GM18507 (cell line): ENCODE measurements at places on chromosomes 4 and X.
A peak's percentile ranks its signal among the peaks of the same experiment; 100 is the strongest.

DNA sequence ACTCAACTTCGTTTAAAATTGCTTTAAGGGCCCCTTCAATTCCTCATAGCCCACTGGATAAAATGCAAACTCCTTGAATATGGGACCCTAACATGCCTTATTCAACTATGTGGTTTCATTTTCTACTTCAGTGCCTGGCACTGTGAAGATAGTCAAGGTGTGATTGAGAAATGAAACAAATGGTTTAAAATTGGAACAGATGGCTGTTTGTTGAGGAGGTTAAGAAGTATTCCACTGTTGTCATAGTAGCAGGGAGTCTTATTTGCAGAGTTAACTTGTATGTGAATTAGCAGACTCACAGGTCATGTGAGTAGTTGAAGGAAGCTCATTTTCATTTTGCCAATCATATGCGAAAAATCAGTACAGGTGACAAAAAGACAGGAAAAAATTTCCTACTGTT is 593.3 kb downstream of the KCTD8 start:
- DNase-seq: no peak

DNA sequence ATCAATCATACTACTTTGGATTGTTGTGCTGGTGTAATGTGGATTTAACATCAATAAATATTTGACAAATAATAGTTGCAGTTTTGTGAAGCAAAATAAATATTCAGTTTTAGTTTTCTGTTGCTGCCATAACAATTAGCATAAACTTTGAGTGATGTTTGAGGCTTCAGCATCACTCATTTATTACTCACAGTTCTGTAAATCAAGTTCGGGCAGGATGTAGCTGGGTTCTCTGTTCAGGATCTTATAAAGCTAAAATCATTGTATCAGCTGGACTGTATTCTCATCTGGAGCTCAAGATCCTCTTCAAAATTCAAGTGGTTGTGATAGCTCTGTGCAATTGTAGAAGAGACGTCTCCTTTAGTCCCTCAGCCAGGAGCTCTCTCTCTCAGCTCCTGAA is 81.7 kb downstream of the CBR4 start:
- no peak for DNase-seq

DNA sequence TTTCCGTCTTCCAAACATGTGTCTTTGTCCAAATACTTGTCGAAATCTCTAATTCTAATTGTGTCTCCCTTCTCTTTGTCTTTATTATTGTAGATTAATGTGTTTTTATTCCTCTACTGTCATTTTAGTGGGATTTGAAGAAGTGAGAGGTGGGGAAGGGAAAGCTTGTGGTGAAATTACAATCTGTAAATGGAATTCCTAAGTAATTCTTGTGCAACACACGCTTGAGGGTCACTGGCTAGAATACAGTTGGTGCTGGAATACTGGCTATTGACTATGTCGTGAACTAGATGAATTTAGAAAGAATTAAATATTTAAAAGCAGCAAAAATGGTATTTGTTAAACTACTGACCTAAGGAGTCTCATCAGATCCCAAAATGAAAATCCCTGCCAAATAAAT is 10.7 kb upstream of the FNIP2 start:
- DNase-seq: no peak

GRCh38 chrX:2398064-2398656 is 102.6 kb downstream of the DHRSX start:
- DNase-seq: no peak

GRCh38 chrX:29348288-29348687 is 761.0 kb downstream of the IL1RAPL1 start:
- DNase-seq: no peak

GRCh38 chrX:44871114-44871645 is 1.8 kb upstream of the KDM6A start:
- DNase-seq: no peak

GRCh38 chr4:2219233-2219760 is 22.6 kb downstream of the HAUS3 start:
- no peak for DNase-seq

GRCh38 chr4:138181287-138181686 is 60.9 kb downstream of the SLC7A11 start:
- no peak for DNase-seq

GRCh38 chrX:72041176-72041575 is 90.5 kb downstream of the RTL5 start:
- no peak for DNase-seq

DNA sequence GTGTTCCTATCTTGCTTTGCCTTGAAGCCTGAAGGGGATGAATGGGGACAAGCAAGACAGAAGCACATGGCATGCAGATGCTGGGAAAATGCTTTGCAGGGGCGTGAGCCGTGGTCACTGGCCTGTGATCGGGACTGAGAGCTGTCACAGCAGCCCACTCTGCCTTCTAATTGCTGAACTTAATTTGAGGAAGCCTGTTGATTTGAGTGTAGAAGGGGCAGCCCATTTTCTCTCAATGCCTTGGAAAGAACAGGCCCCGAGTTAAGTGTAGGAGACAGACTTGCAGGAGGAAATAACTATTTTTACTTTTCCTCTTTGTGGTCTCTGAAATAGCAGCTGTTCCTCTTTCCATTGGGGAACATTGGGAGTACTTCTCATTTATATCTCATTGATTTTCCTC is 26.1 kb upstream of the TBC1D1 start:
- no peak for DNase-seq

- DNase-seq: no peak
These were observed 25.5 kb upstream of the FGF5 start for GRCh38 chr4:80240976-80241375.

DNA sequence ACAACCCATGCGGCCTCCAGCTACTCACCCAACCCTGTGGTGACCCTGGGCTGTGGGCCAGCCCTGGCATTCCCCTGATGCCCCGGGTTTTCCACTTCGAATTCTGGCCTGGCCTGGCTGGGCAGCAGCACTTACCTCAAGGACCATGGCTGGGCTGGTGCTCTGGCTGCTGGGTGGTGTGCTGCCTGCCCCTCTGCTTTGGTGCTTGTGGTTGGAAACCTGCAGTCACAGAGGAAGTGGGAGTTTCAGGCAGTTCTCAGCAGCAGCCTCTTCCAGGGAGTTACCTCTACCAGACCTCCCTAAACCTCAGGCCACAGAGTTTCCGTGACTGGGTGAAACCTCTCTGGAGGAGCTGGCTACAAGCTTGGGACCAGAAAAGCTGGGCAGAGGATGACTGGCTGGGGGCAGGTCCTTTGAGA is at the start of gene CXCR3:
Gene CXCR3, minus strand, starts transcription at position 209 of the 419 bp plus-strand sequence. Its CDS starts 62 bp downstream, at position 147.
- DNase-seq: no peak

DNA sequence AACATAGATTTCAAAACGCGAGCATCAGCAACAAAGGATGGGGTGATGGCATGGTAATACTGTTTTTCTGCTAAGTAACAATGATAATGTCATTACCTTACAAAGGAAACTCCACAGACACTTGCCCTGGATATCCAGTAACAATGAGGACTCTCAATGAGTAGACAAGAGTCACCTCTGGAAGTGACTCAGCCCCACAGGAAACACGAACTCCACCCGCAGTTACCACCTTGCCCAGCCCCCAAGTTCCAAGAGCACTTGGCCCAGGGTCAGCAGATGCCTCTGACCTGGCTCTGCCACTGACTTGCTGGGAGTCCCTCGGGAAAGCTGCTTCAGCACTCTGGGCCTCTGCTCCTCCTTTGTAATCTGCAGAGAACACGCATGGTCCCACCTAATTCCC is 110.3 kb upstream of the MAP3K15 start:
- no peak for DNase-seq

GRCh38 chrX:70001269-70001668 is 48.5 kb downstream of the AWAT2 start:
- no peak for DNase-seq

GRCh38 chr4:1355378-1355777 is 8.4 kb downstream of the UVSSA start:
- no peak for DNase-seq

DNA sequence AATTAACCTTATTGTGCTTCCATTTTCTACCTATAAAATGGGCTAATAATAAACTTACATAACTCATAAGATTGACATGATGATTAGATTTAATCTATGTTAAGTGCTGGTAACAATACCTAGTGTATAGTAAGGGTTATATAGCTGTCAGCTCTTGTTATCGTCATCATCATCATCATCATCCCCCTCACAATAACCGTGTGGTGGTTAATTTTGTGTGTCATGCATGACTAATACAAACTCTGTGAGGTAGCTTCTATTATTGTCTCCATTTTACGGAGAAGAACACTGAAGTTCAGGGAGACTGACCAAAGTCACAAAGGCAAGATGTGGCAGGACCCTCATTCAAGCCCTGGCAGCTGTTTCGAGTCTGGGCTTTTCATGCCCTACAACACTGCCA is 211.3 kb downstream of the PALLD start:
- no peak for DNase-seq

DNA sequence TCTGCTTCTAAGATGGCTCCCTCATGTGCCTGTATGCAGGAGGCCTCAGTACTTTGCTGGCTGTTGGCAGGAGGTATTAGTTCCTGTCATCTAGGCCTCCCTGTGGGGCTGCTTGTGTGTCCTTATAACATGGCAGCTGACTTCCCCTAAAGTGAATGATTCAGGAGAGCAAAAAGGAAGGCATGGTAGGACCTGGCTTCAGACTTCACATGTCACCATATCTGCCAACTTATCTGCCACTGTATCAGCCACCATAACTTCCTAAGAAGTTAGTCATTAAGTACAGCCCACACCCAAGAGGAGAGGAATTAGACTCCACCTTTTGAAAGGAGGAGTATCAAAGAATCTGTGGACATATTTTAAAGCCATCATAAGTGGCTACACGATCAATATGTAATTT is 122.5 kb downstream of the UCHL1 start:
- no peak for DNase-seq

GRCh38 chr4:162408309-162408708 is 244.5 kb upstream of the FSTL5 start:
- no peak for DNase-seq

- DNase-seq: no peak
These were observed 186.4 kb downstream of the DCTD start for GRCh38 chr4:182730791-182731190.

GRCh38 chr4:131430302-131430701 is 1718.8 kb upstream of the PCDH10 start:
- DNase-seq: no peak

GRCh38 chr4:86730310-86730709 is 118.9 kb downstream of the SLC10A6 start:
- DNase-seq: no peak

- no peak for DNase-seq
These were observed 2.1 kb downstream of the BRWD3 start for GRCh38 chrX:80807606-80807991.

GRCh38 chrX:45806410-45807121 is 605.9 kb upstream of the DIPK2B start:
- peak; percentile 3 for DNase-seq

DNA sequence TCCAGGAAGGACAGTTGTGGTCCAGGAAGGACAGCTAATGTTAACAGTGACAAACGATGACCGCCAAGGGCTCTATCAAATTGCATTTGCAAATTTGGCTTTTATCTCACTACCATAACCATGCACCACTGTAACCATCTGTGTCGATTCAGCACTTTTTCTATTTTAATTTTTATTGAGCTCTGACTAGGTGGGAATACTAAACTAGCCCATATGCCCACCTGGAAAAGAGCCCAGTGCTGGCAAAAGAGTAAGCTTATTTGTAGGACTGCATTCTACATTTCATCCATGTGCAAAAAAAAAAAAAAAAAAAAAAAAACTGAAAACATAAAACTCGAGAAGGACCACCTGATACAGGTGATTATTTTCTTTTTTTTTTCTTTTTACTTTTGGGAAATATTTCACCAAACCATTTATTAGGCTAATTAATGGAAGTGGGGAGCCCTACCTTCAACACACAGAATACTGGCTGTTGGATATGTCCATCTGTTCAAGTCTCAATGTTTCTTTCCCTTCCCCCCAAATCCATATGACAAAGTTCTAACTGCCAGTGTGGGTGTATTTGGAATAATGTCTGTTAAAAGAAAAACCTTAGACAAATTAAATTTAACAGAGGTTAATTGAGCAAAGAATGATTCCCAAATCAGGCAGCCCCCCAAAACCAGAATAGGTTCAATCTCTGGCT is 99.5 kb upstream of the MXRA5 start:
- no peak for DNase-seq

DNA sequence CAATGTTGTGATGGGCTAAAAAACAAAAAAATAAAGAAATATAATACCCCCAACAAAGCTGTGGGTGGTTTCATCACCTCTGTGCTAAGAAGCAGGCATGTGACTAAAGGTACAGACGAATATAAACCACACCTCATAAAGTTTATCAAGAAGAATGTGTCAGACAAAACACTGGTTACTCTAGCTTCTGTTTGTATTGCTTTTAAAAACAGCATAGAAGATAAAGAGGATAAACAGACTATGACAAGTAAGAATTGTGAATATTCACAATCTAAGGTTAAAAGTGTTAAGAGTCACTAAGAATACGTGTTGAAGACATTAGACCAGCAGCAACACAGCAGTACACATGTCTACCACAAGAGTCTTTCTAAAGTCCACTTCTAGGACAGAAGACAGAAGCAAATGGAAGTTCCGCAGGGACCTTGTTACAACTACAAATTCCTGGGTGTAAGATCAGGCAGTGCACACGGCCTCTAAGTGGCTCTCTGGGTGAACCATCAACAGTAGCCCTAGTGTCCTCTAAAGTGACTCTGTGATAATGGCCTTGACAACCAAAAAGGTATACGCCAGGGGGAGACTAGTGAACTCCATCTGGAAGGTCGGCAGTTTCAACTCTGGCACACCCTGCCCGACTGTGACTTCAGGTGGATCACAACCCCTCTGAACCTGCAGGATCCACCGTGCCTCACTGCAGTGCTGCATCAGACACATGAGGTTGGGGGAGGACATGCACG is 8.3 kb upstream of the FGFBP2 start:
- DNase-seq: no peak

GRCh38 chr4:113276464-113277170 is 227.2 kb downstream of the ANK2 start:
- DNase-seq: no peak

DNA sequence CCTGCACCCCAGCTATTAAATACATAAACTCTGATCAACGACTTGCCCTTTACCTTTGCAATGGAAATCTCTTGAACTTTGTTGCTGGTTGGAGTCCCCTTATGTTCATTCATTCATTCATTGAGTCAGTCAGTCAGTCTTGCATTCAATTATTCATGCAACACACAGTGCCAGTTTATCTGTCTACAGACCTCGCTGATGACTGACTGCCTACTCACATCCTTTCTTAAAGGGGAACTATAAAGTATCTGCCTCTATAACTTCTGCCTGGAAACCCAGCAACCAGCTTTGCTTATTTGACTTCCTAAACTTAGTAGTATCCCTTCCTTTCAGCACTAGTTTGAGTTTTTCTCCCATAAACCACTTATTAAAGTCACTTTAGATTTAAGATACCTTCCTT is 620.8 kb upstream of the ADGRL3 start:
- DNase-seq: no peak

DNA sequence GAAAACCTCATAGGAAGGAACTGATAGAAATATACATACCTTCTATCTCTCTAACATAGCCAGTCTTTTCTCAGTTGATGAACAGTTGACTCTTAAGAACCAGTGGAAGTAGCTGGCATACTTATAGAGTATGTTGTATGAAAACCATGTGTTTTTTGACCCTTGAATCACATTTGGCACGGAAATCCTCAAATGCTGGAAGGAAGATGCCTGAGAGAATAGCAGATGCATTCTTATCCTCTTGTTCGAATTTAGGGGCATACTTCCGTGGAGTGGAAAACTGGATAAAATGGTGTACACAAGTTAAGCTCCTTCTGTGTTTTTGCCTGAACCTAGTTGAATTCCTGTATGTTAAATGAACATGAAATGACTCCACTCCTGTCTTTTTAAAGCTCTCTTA is 145.5 kb downstream of the PCDH7 start:
- no peak for DNase-seq
